ENCODE measurements at places on chromosomes 4 and X.

GRCh38 chrX:65987811-65988210 lies 52.1 kb downstream of the VSIG4 start:
- no peak for DNase-seq

DNA sequence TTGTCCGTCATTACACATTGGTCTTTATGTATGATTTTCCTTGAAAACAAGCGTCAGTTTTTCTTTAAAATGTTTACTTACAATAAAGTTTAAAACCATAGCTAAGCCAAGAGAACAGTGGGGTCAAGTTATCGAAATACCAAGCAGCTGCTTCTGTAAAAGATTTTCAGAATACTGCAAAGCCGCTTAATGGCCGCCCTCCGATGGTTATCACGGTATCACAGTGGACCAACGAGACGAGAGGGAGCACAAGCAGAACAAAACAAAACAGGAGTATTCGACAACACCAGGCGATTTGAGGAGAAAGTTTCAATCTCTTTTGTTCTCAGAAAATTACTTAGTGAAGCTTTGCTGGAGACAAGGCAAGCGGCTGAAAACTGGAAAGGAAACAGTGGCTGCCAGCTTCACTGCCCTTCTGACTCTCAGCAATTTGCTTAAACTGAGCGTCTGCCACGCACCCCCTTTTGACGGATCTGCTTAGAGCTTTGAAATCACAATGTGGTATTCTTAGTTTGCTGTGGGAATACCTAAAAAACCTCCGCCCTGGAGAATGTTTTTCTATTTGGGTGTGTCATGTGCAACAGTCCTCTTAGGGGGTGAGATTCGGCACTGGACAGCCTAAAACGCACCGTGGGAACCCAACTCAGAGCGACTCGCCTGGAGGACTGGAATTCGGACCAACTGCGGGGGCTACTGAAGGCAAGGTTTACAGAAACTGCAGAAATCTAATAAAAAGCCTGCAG lies 199.8 kb downstream of the NSUN7 start:
- DNase-seq = no peak

- DNase-seq = no peak
Observed at GRCh38 chr4:96993560-96993959, 1149.7 kb downstream of the STPG2 start.

GRCh38 chr4:1451106-1451751 lies 45.0 kb upstream of the NKX1-1 start:
- DNase-seq = peak; percentile 4

DNA sequence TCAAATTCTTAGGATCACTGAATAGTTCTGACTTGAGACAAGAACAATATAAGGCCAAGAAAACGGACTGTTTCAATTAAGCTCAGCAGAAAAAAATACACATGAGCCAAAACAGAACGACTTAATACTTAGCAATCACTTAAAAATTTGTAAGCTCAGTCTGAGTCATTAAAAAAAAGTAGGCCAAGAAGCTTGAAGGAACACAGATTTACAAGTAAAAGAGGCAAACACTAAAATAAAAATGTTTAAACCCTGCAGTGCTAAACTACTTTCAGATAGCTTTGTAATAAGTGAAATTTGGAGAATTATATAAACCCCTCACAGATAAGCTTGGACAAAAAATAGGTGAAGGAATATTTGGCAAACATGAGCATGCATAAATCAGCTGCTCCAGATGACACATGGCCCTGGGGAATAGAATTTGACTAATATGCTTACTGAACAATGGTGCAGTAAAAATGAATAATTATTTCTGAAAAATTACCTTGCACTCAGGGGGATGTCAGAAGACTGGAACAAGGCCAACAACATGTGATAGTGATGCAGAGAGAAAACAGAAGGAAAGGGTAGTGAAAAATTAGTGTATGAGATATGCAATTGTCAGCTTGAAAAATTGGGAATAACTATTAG lies 49.6 kb downstream of the LNX1 start:
- no peak for DNase-seq

DNA sequence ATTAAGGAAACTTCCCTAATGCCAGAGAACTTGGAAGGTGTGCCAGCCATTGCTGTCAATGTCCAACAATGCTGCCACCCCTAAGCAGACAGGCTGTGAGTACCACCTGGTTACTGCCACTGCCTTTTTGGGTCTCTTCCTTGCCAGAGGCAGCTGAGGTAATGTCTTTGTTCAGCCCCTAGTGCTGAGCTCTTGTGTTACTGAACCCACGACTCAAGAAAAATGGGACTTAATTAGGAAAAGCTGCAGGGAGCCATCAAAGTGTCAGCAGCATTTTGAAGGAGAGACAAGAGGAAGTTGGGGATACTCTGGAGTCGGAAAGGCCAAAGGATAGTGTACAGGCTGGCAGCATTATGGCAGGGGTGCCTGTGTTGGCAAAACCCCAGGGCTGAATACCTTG lies 283.7 kb downstream of the AFF2 start:
- DNase-seq = no peak

DNA sequence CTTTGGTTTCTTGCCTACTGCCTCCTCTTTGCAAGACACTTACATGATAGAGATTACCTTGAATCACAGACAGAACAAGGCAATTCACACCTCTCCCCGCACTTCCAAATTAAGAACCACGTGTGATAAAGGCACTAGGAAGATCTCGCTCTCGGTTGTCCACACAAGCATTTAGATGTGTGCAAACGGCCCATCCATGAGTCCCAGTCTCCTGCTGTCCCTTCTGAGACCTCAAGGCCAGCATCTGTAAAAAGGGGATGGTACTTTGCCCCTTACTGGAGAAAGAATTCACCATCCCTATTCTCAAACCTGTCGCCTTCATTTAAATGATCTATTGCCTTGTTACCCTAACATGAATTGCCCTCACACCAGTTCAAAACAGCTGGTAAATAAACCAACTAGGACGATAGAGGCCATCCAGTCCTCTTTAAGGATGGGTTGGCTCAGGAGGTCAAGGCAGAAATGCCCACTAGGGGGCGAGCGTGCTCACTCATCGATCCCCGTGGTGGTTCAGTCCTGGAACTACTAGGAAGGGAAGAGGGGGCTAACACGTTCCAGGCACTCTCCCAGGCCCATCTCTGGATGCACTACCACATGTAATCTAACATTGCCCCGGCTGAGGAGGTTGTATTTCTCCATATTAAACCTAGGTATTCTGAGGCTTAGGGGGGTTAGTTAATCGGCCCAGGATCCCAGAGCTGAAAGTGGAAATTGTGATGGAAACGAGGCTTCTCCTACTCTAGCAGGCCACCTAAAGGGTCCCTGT lies 95.8 kb downstream of the DHX15 start:
- DNase-seq = peak; percentile 88

- DNase-seq = no peak
Observed at GRCh38 chrX:133579631-133580030, 164.3 kb upstream of the GPC4 start.

- DNase-seq = no peak
Observed at GRCh38 chrX:2696698-2697215, 5.7 kb downstream of the CD99 start.

- DNase-seq = no peak
Observed at GRCh38 chr4:124633285-124633941, 79.1 kb downstream of the ANKRD50 start.

DNA sequence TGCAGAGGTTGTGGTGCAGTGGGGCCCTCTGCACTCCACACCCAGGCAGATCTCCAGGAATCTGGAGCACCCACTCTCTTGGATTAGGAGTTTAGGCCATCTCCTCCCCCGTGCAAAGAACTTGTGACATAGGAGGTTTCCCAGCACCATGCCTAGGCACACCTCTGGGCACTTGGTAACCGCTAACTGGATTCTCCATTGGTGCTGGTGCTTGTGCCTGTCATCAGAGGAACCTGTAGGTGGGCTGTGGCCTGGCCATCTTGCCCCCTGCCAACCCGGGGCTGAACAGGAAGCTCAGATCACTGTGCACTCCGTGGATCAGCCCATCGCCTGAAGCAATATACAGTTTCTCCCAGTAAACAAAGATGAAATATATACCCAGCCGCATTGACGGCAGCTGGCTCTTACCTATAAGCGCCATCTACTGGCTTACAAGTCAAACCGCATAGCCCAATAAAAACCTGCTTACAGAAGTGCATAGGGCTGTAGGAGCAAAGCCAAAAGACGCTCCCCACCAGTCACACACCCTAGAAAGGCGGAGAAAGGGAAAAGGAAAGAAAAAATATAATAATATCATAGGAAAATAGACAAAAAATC lies 19.1 kb upstream of the TEX13B start:
- peak; percentile 36 for DNase-seq

GRCh38 chrX:115894087-115894486 lies 276.5 kb upstream of the AGTR2 start:
- no peak for DNase-seq

DNA sequence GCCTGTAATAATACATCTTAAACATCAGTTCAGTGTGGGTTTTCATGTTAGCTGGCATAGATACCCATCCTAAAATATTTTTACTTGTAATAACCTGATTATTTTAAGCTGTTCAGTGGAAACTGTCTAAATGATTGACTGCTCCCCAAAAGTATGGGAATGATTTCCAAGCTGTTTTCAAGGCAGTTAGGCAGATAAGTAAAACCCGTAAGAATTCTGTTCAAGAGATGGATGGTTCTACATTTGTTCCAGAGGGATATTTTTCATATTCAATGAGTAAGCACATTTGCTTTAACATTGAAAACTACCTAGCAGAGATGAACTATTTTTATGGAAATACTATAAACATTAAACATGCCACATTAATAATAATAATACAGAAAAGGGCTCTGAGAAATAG lies 161.1 kb downstream of the UNC5C start:
- no peak for DNase-seq

DNA sequence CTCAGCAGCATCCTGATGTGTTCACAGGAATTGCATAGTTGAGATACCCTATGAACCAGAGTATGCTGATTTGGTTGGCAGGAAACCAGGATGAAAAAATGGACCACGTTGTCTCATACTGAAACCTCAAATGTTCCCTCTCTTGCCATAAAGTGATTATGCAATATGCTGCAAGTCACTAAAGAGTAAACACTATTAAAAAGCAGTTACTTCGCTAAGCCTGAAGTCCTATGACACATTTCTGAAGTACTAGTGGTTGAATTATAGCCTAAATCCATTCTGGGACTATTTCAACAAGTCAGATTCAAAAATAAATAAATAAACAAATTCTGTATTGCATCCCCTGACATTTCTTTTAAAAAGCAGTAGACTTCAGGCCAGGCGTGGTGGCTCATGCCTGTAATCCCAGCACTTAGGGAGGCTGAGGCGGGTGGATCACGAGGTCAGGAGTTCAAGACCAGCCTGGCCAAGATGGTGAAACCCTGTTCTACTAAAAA lies 106.0 kb upstream of the NAP1L5 start:
- DNase-seq = no peak

DNA sequence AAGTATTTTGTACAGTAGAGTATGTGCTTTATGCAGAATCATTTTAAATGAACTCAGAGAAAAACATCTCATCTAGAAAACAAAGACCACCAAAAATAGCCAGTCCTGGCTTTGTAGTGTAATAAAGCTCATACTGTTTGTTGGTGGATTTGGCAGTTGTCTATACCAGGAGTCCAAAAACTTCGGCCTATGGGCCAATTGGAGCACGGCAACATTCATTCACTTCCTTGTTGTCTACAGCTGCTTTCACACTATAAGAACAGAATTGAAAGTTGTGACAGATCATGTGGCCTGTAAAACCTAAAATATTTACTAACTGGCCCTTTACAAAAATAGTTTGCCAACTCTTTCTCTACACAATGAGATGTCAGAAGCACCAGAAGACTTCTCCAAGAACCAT lies 5.3 kb downstream of the FBXW7 start:
- no peak for DNase-seq

GRCh38 chr4:79915246-79915645 lies 157.8 kb downstream of the ANTXR2 start:
- no peak for DNase-seq

- DNase-seq = no peak
Observed at GRCh38 chrX:50536955-50537354, 66.3 kb upstream of the DGKK start.

GRCh38 chr4:155712846-155713245 lies 46.0 kb upstream of the GUCY1B1 start:
- DNase-seq = no peak

DNA sequence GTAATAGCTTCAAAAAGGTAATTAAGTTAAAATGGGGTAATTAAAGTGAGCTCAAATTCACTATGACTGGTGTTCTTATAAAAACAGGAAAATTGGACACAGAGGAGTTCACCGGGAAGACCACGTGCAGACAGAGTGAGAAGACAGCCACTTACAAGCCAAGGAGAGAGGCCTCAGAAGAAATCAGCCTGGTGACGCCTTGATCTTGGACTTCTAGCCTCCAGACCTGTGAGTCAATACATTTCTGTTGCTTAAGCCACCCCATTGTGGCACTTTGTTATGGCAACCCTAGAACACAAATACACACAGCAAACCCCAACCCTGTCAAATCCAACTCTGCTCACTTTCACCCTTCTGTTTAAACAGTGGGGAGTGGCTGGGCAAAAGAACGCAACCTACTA lies 4.1 kb upstream of the CD38 start:
- no peak for DNase-seq

Measured in iPS-NIHi11 (cell line).